ENCODE measurements at places on chromosomes 3 and 15.

DNA sequence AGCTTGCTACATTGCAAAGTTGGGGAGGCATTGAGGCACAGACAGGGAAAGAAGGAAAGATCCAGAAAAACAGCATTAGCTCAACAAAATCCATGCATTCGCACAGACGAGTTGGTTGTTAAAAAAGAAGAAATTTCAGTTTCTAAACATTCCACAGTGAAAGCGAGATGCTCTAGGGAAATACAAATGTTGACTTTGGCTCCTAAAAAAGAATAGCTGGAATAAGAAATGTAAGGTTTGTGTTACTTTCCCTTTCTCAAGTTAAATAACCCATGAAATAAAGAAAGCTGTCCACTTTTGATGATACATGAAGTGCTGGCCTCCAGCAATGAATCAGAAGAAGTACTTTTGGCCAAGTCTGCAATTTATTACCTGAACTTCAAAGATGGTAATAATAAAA lies 465.1 kb downstream of the ERC2 start:
- no peak for DNase-seq

DNA sequence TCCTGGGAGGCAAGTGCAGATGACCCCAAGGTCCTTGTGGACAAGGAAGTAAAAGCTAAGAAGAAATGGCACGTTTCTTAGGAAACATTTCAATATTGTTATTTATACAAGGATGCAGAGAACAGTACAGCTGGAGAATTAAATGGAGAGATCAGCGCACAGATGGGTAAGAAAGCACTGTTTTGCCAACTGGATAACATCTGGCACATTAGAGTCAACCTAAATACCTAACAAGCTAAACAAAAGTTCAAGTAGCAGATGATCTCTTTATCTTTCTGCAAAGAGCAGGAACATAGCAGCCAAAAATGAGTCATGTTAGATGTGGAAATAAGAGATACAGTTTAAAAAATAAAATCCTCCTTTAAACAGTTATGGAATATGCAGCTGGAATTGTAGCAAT lies 15.7 kb upstream of the DPPA4 start:
- DNase-seq: peak; percentile 24

- DNase-seq: peak; percentile 71
These were observed 2.3 kb upstream of the SHC4 start for GRCh38 chr15:48965972-48966371.

DNA sequence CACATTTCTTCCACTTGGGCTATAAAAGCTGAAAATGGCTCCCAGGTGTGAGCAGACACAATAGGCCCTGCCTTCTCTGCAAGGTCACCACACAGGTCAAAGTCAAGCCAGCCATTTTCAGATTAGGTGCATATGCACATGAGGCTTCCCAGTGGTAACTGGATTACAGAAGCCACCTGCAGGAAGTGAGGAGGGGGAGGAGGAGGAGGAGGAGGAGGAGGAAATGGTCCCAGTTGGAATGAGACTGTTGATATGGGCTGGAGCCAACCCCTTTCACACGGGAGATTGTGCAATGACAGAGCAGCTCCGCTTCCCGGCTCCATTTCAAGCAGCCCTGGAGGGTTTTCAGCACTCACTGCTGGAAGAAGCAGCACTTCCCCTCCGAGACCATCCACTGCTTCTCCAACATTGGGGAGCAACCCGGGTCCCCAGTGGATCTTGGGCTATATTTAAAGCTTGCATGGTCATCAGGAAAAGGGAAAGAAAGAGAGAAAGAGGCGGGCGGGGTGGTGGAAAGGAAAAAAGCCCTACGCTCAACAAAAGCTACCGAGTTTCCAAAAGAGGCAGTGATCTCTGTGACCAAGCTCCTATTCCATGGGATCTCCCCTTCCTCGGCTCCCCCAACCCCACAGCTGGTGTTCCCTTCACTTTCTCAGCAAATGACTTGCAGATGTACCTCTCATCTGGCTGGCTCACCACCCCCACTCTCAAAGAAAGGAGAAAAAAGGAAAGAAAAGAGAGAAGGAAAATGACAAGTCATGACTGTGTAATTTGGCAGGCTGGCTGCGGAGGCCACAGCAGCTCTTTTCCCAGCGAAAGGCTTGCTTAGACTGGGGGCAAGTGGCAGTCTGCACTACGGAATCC lies 58.3 kb downstream of the LRIG1 start:
- peak; percentile 74 for DNase-seq
